ENCODE measurements at places on chromosomes 7 and 10.
A peak's percentile ranks its signal among the peaks of the same experiment; 100 is the strongest.

- no peak for DNase-seq
These were observed 172.5 kb upstream of the CELF2 start for GRCh38 chr10:10845185-10845584.

DNA sequence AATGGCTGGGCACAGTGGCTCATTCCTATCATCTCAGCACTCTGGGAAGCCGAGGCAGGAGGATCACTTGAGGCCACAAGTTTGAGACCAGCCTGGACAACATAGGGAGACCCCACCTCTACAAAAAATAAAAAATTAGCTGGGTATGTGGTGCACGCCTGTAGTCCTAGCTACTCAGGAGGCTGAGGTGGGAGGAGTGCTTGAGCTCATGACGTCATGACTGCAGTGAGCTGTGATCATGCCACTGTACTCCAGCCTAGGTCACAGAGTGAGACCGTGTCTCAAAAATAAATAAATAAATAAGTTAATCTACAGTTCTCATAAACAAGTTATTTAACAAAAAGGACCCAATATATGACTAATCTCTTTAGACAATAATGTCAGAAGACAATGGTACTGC is 76.2 kb downstream of the TPK1 start:
- DNase-seq, result no peak

GRCh38 chr10:117539903-117540639 is 2.5 kb upstream of the EMX2 start:
- DNase-seq, result no peak

DNA sequence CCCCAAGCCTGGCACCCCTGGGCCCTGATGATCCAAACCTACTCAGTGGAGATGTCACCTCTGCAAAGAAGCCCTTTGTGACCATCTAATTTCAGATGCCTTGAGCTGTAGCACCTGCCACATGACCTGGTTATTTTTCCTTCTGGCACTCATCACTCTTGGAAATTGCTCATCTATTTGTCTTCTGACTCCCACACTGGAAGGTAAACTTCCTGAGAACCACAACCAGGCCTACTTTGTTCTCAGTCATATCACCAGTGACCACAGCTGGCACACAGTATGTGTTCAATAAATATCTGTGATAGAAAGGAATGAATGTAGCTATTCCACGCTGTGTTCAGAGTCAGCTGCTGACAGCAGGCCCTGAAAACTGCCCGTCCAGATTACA is 97.1 kb downstream of the SH3PXD2A start:
- DNase-seq, result peak; percentile 53

DNA sequence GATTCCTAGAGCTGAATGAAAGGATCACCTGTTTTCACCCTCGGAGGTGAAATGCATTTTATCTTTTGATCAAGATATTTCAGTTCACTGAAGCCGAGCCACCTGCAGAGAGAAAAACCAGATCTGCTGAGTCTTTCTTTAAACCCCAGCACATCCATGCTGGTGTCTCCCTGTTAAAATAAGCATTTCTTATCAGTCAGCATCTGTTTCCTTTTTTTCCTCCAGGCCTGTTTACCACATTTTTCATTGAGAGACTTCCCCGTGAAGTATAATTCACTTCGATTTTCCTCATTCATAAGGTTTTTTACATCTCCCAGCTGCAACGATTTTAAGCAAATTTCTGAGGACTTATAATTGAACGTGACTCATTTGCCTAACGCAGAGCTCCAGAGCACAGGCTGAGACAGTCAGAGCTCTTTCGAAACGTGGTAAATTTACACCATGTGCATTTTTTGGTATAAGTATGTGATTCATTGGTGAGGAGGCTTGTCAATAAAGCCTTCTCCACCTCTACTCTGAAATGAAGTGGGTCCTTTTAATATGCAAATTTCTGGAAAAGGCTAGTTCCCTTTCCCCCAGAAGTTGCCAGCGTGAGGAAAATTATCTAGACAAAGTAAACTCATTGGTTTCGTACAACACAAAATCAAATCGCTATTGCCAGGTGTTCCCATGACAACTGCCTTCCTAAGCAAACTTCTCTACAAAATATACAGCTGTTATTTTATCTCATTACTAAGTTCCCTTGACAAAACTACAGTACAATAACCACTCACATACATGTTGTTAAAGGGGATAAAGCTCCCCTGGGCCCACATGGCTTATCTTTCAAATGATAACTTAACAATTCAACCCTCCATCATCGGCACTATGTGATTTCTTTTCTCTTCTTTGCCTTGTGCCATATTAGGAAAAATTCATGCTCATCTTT is 374.8 kb upstream of the AKR1E2 start:
- DNase-seq, result no peak
